Endothelial cell of umbilical vein (primary cell): ENCODE measurements at places on chromosomes 11 and 22. TPM values are rescaled to one million over a fixed set of nuclear protein-coding genes. Genes with fewer than 3 reads are reported as not detected.
A peak's percentile ranks its signal among the peaks of the same experiment; 100 is the strongest.

GRCh38 chr22:30575859-30576258 lies 1.4 kb upstream of the GAL3ST1 start:
- H3K36me3 ChIP-seq, result peaks cover 36% of the 10 kb centered on the region
- no peak overlapping the region for H3K4me3 ChIP-seq
- no peaks in the 10 kb centered on the region for H3K4me1 ChIP-seq
- H3K27me3 ChIP-seq, result peaks cover 1% of the 10 kb centered on the region
- DNase-seq, result no peak
- no peak overlapping the region for H3K27ac ChIP-seq

The TRPC6 gene
- polyA plus RNA-seq, result 0.08 TPM in 1 of 2 replicates, not detected in the other

The OR51B4 gene
- polyA plus RNA-seq, result 0.08 TPM in 1 of 2 replicates, not detected in the other

- no peak overlapping the region for H3K27ac ChIP-seq
- peaks cover 25% of the 10 kb centered on the region for H3K4me1 ChIP-seq
- no peaks in the 10 kb centered on the region for H3K36me3 ChIP-seq
- no peaks in the 10 kb centered on the region for H3K27me3 ChIP-seq
- no peak overlapping the region for H3K4me3 ChIP-seq
Observed at GRCh38 chr11:103800406-103801114, 235.9 kb upstream of the DDI1 start.

DNA sequence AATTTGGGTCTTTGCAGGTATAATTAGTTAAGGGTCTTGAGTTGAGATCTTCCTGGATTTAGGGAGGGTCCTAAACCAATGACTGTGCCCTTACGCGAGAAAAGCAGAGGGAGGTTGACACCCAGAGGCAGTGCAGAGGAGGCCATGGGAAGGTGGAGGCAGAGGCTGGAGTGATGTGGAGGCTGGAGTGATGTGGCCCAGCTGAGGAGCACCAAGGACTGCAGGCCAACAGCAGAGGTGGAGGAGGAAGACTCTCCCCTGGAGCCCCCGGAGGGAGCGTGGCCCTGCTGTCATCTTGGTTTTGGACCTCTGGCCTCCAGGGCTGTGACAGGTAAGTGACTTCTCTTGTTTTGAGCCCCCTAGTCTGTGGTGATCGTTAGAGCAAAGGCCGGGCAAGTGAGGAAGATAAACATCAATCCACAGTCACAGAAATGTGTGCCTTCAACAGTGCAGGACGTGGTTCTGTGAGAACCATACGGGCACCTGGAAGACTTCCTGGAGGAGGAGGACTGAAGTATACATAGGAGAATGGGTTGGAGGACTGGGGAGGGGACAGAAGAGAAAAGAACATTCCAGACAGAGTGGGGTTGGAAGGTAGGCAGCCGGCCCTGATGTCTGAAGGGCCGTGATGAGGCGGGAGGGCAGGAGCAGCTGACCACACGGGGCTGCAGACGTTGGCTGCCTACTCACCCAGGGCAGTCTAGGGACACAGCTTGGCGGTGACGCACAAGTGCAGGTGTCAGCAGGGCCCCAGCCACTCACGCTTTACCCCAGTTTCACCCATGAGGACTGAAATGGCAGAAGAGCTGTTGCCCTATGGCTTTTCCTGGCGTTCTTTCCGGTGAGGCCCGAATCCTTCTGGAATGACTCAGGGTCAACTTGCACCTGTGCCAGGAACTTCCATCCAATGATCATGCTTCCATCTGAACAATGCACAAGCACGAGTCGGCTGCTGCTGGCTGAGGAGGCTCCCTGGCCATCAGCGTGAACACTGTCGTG lies 270.2 kb downstream of the CTTN start:
- H3K27ac ChIP-seq, result no peak overlapping the region
- no peak for DNase-seq
- no peaks in the 10 kb centered on the region for H3K36me3 ChIP-seq
- no peak overlapping the region for H3K4me3 ChIP-seq
- H3K4me1 ChIP-seq, result no peaks in the 10 kb centered on the region

DNA sequence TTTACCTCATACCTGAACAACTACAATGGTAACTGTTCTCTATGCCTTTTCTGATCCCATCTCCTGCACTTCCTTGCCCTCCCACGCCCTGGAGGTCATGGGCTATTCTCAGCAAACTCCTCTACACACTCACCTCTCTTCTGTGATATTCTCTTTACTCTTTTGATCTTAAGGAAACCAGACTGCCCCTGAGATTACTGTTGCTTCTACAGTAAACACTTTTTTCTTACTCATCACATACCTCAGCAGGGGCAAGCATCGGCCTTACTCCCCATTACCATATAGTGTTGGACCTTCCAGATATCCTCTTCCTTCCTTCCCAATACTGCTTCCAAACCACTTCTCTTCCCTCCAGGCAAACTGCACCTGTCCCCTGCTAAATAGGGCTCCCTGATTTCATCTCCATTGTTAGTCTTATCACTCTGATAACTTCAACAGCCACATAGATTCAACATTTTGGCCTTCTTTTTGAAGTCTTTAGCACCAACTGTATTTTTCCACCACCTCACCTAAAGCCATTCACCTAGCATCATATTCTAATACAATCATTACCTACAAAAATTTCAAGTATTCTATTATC lies 141.2 kb downstream of the RBFOX2 start:
- no peak for DNase-seq
- H3K4me1 ChIP-seq, result peaks cover 20% of the 10 kb centered on the region
- no peak overlapping the region for H3K27ac ChIP-seq
- no peaks in the 10 kb centered on the region for H3K36me3 ChIP-seq

GRCh38 chr22:18970948-18971315 lies 34.8 kb upstream of the PRODH start:
- no peak for DNase-seq
- H3K27ac ChIP-seq, result no peak overlapping the region
- H3K4me3 ChIP-seq, result peak overlapping the region; percentile 12

The ART5 gene
- polyA plus RNA-seq, result not detected in 2 replicates

- no peak for DNase-seq
- H3K4me1 ChIP-seq, result peaks cover 7% of the 10 kb centered on the region
- H3K27ac ChIP-seq, result no peak overlapping the region
- H3K4me3 ChIP-seq, result no peak overlapping the region
- H3K36me3 ChIP-seq, result no peaks in the 10 kb centered on the region
Observed at GRCh38 chr11:69472541-69473275, 8.8 kb upstream of the LINC01488 start.

- peak overlapping the region; percentile 61 for H3K27ac ChIP-seq
- H3K4me3 ChIP-seq, result peak overlapping the region; percentile 66
- DNase-seq, result no peak
- H3K27me3 ChIP-seq, result no peaks in the 10 kb centered on the region
- H3K4me1 ChIP-seq, result peaks cover 44% of the 10 kb centered on the region
Observed at GRCh38 chr11:65569164-65569972, 909 bp upstream of the ZNRD2 start.

GRCh38 chr22:30605449-30606110 lies 1.4 kb upstream of the TCN2 start:
- H3K4me3 ChIP-seq, result peak overlapping the region; percentile 35
- H3K27ac ChIP-seq, result peak overlapping the region; percentile 54
- H3K4me1 ChIP-seq, result peaks cover 37% of the 10 kb centered on the region
- DNase-seq, result peak; percentile 66
- H3K36me3 ChIP-seq, result no peaks in the 10 kb centered on the region
